CD4-positive, alpha-beta T cell treated with Interleukin-4 for 1 hour (primary cell): ENCODE measurements at places on chromosomes 2 and 18.

DNA sequence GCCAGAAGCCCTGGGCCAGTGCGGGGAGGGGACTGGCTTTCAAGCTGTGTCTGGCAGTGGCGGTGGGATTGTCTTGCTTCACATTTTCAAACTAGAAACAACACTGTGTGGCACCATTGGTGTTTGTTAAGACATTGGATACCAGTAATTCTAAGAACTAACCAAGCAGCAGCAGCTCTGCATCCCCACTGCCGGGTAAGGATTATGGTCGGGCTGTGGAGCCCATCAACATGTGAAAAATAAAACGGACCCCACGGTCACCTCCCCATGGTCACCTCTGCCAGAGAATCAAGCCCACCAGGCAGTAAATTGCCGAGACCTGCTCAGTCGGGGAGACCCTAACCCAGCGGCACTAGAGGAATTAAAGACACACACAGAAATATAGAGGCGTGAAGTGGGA, 65.3 kb downstream of the C18orf63 start:
- DNase-seq: no peak

DNA sequence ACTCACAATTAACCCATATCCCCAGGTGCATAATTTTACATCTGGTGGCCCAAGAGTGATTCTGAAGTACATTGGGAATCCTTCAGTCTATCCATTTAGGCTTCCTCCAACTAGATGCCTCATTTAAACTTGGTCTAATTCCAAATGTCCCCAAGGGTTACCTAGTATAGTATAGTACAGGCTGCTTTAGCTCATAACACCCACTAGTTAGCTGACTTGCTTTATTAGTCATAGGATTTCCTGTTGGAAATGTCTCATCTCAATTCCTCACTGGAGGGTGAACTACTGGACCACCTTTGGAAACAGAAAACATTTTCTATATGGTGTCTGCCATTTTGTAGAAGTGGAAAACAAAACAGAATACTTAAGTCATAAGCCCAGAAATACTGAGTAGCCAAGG, 202.5 kb upstream of the SESTD1 start:
- DNase-seq: no peak

DNA sequence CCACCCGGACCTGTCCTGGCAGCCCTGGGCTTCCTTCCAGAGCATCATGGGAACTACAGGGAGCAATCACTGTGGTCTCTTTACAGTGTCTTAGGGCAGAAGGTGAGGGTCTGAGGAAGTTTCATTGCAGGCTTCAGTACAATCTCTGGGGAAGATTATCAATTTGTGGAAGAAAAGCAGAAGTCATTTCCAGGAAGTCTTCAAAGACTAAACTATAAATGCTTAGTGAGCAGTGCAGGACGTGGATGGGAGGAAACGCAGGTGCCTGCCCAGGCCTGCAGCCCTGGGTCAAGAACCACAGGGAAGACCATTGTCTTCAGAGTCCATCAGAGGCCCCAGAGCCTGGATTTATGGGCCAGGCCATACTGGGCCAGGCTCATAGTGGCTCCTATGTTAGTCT, 54.3 kb downstream of the INO80C start:
- no peak for DNase-seq

GRCh38 chr2:172972005-172972619, 103.5 kb upstream of the MAP3K20 start:
- DNase-seq: peak; percentile 21

DNA sequence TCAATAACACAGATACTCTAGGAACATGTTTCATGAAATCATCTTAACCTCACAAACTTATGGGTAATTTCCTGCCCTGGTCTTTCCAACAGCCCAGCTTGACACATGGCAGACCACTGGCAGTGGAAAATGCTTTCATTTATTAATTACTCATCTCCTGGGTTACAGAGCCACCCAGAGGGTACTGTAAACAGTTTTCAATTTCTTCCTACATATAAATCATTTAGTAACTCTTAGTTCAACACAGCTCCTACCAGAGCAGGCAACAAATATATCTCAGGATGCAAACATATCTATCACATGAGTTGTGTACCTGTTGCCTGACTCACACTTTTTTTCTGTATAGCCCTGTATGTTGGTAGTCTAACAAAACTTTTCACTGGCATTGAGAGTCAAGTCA, 99.2 kb upstream of the VRK2 start:
- DNase-seq: no peak

GRCh38 chr18:48949050-48949605, 1.6 kb downstream of the SMAD7 start:
- peak; percentile 66 for DNase-seq

GRCh38 chr2:172082105-172082943, 3.0 kb upstream of the DLX1 start:
- DNase-seq: no peak

DNA sequence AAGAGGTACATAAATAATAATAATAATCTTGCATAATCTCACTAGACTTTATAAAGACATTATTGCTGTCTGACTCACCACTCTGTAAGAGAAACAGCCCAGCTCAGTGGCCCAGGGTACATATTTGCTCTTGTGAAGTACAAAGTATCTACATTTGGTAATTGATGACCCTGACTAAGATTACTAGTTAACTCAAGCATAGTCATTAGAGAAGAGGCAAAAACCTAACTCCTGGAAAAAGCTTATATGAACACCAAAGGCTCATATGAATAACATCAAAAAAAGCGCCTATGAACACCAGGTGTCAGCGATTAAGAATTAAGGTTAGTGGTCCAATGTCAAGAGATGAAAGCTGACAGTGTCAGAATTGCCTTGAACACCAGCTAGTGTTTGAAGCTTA, 38.4 kb downstream of the RAD51AP2 start:
- no peak for DNase-seq

GRCh38 chr2:112980537-112980936, 2.7 kb downstream of the IL36G start:
- no peak for DNase-seq

DNA sequence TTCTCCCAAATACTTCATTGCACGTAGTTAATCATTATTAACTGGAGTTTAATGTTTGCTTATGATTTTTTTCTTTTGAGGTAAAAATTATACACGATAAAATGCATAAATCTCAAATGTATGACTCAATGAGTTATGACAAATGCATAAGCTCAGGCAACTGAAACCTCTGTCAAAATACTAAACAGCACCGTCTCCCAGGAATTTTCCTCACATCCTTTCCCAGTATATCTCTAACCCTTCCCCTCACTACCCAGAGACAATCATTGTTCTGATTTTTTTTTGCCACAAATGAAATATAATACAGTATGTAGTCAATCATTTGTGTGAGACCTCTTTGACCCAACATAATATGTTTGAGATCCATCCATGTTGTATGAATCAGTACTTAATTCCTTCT, 606.5 kb downstream of the CPS1 start:
- no peak for DNase-seq

GRCh38 chr2:227706859-227707258, 11.0 kb downstream of the SLC19A3 start:
- DNase-seq: no peak

DNA sequence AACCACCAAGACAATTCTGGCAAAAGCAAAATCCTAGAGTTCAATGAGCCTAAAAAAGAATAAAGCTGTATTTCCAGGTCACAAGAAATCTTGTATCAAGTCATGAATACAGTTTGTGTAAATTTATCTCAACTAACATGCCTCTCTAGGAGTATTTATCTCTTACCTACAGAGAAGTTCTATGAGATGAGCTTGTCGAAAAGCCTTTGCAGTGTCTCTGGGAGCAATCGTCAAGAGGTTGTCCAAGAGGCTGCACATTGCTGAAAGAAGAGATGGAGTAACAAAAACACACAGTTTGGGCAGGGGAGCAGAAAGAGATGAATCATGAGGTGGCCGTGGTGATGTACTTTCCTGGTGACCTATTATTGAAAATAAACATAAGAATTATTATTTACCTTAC, 112.0 kb upstream of the CD226 start:
- no peak for DNase-seq

GRCh38 chr2:46015671-46016070, 281.5 kb upstream of the EPAS1 start:
- DNase-seq: no peak

DNA sequence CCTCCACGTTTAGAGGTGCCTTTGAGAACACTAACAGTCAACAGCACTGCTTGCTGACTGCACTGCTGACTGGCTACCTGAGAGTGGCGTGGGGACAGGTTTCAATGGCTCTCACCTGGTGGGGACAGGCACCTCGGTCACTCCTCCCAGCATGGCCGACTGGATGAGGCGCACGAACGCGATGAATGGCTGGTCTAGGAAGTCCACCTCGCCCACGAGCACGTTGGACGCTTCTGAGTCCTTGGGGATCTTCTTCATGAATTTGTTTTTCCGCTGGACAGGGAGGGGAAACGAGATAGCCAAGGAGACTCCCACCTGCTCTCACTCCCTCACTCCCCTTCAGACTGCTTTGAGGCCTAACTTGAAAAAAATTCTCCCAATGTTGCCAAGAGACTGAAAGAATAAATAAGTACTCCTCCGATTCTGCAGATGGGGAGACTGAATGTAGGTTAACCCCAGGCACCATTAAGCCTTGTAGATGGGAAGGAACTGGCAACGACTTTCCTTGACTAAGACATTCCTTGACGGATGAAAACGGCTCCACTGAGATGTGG, 57.3 kb downstream of the MTHFD2 start:
- DNase-seq: no peak

DNA sequence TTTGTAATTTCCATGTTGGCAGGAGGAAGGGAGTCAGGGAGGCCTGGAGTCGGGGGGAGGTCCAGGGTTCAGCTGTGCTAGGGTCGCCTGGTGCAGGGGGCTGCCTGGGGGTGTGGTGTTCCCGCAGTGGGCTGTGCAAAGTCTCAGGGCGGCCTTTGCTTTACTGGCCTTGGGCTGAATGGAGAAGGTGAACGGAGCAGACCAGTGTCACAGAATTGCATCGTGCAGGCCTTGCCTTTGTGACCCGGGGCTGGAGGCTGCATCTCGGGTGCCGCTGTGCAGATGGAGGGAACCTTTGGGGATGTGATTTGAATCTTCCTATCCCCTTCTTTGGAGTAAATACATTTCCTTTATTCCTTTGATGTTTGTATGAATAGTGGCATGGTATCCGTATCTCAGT, 8.8 kb downstream of the SNTG2 start:
- DNase-seq: no peak
